ENCODE measurements at places on chromosomes 3 and 15. TPM values are rescaled to one million over a fixed set of nuclear protein-coding genes. Genes with fewer than 3 reads are reported as not detected.
A peak's percentile ranks its signal among the peaks of the same experiment; 100 is the strongest.

The HRH1 gene
- total RNA-seq, result not detected

The GNL3 gene
- 53.8 TPM for total RNA-seq

The GRM7 gene
- total RNA-seq, result 1.1 TPM

The ITIH1 gene
- total RNA-seq, result not detected

The PRR20G gene
- not detected for total RNA-seq

The GPR171 gene
- total RNA-seq, result not detected

The GHSR gene
- total RNA-seq, result not detected

The SAMMSON gene
- not detected for total RNA-seq

The CEP70 gene
- total RNA-seq, result 18.3 TPM

- peak; percentile 2 for DNase-seq
Observed at GRCh38 chr3:192564611-192565010, 162.7 kb downstream of the FGF12 start.

DNA sequence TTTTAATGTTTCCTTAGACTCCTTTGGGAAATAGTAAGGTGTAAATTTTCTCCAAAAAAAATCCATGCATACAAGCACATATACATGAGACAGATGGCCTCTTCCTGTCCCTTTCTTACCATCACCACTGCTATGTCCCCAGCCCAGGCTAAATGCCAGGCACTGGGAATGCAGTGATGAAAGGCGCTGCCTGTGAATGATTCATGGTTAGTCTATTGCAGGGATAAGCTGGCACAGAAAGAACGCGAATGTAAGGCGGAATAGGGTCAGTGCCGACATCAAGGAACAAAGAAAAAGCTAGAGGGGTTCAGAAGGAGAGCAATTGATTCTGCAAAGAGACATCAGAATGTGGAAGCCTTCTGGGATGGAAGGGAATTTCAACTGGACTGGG lies 36.2 kb upstream of the CFAP161 start:
- no peak for DNase-seq

GRCh38 chr15:40952301-40952900 lies 870 bp upstream of the CHAC1 start:
- no peak for DNase-seq

DNA sequence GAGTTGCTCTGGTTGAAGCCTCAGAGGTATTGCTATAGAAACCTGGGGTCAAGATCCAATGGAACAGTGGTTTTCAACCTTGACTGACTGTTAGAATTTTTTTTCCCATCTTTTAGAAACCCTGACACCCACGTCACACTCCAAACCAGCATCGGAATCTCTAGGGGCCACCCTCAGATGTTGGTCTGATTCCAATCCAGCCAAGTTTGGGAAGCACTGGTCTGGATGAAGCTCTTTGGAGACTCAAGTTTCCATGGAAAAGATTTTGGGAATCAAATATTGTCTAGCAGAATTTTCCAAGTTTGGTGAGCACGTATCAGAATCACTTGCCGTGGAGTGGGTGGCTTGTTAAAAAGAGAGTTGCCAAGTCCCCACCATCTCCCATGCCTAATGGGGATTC lies 103.8 kb downstream of the THSD4 start:
- no peak for DNase-seq

DNA sequence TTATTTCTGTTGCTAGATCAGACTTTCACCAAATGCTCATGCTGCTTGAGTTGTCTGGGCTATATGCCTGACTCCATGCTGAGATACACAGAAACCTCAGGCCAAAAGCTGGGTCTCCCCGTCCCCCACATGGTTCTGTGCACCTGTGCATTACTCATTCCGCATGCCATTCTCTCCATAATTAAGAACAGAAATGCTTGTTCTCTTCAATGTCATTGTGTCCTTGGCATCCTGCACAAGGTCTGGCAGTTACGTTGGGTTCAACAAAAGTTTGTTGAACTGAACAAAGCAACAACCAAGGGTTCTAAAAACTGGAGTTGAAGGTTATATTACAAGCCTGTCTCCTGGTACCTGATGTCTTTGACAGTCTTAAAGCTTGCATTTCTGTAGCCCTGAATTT lies 177.5 kb downstream of the FNDC3B start:
- DNase-seq, result no peak

DNA sequence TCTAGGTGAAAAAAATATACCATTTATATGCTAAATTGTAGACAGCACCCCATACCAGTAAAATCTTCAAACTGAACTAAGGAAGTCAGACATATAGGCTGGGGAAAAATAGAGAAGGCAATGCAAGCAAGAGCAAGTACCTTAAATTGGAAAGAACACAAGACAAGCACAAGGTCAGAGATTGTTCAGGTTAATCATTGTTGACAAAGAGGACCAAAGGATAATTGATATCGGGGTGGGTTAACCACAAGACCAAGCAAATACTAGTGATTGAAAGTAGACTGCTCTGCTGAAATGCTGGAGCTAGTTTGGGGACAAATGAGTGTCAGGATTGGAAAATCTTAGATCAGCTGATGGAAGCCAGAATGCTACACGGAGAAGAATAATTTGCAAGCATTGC lies 499.8 kb downstream of the ROBO2 start:
- DNase-seq, result no peak

GRCh38 chr15:91694831-91695210 lies 158.7 kb upstream of the SLCO3A1 start:
- no peak for DNase-seq

DNA sequence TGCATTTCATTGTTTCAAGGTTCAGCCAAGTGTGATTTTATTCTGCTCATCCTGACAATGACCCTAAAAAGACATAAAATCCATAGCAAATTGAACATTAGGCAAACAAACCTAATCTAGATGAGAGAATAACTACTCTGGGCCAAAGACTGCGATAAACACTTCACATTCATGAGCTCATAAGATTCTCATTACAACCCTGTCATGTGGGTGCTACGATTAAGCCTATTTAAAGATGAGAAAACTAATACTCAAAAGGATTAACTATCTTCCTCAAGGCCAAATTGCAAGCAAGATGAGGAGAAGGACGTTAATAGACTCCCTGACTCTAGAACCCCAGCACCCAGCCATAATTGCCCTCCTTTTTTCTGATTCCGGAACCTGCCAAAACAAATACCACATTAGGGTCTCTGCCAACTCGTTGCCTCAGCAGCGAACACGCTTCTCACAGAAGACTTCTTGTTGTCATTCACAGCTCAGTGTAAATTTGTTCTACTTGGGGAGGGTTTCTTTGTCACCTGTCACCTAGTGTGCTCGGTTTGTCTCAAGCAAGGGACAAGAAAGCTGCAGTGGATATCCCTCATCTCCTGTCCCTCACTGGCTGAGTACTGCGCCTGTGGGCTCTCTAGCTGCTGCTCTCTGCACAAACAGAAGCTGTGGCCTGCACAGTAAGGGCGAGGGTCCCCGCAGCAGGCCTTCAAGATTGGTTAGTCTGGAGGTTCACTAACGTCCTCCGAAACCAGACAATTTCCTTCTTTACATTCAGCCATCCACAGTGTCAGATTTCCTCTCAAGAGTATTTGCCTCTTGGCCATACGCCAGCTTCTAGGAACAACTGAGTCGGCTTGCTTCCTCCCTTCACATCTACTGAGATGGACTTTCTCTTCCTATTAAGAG lies 200.0 kb upstream of the UBE2E2 start:
- peak; percentile 73 for DNase-seq

DNA sequence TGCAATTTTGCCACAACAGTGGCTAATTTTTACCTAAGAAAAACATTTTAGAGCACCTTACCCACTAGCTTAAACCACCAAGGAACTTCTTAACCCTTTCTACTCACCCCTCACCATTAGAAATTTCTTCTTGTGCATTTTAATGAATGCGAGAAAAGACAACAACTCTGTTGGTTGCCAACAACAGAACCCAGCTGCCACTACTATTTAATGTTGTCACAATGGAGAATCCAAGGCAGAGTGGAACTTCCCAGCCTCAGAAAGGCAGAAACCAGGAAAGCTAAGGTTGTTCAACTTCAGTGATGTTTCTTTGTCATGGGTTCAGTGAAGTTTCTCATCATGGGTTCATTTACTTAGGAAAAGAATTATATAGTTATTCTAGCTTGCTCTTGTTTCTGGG lies 325.2 kb upstream of the ARL6 start:
- no peak for DNase-seq

DNA sequence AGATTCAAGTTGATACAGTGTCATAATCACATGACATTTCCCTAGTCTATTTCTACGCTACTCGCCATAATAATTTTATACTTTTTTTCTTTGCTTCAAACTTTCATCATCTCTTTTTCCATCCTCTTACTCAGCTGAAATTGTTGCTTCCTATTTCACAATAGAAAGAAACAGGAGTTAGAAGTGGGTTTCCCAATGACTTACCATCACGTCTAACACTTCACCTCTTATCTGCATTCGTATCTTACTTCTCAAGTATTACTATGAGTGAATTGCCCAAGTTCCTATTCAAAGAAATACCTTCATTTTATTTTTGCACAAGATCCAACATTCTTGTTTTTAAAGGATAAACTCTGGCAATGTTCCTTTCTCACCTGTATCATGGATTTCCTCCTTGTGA lies 1539.9 kb downstream of the SI start:
- no peak for DNase-seq

GRCh38 chr3:7428206-7428718 lies 567.3 kb downstream of the GRM7 start:
- no peak for DNase-seq

GRCh38 chr3:111972891-111973290 lies 5.9 kb upstream of the ABHD10 start:
- DNase-seq, result no peak

DNA sequence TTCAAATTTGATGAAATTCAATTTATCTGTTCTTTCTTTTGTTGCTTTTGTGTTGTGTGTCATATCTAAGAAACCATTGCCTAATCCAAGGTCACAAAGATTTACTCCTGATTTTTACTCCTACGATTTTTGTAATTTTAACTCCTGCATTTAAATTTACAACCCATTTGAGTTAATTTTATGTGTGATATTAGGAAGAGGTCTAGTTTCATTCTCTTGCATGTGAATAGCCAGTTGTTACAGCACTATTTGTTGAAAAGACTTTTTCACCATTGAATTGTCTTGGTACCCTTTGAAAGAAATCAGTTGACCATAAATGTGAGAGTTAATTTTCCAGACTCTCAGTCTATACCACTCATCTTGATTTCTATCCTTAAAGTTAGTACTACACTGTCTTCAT lies 23.9 kb downstream of the CRTAP start:
- no peak for DNase-seq

DNA sequence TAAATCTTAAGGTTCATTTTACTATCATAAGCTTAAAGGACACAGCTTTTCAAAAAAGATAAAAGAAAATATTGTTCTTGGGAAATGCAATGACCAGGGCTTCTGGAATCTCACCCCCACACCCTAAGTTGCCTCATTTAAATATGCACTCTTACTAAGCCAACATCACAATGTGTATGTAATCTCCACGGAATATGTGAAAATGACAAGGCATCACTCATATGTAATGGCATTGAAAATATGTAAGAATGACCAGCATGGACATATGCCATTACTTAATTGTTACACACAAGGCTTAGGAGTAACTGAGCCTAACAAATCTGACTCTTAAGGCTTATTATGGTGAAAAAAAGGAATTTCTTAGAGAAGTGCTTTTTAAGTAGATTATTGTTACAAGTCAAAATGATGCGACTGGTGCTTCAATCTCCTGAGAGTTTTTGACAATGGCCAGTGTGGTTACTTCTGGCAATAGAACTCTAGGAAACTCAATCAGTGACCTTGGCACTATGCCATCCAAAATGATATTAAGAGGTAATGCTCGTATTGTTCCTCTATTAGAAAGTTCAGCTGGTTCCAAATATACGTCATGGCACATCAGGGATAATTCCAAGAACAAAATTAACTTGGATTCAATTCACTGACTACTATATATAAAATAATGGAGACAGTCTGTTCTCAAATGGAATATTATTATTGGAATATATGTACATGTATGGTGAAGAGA lies 290.0 kb upstream of the PLSCR5 start:
- peak; percentile 6 for DNase-seq

DNA sequence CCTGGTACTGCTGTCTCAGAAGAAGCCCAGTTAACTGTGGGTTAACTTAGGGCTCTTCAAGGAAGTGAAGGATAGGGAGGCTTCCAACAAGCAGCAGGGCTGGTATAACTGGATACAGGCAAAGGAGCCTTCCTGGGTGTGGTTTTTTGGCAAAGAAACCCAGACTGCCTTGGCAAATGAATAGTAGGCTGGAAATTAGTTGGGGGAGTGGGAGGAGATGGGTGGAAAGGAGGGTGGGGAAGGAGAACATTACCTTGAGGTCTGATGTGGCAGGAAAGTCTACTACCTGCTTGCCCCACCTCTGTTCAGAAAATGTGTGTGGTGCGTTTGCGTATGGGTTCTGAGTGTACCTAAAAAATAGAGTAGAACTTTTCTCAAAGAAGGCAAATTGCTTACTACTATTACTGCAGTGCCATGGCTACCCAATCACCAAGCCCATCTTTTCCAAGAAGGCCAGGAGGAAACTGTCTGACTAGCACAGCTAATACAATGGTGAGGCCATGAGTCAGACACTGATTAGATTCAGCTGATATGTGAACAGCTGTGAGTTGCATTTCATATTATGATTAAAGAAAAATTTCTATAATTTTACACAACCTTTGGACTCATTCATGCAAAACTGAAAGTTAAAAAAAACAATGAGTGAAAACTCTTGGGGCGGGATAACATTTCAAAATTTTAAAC lies 55.2 kb downstream of the SPTSSB start:
- peak; percentile 21 for DNase-seq

- no peak for DNase-seq
Observed at GRCh38 chr3:149812165-149812605, 830 bp upstream of the RNF13 start.

GRCh38 chr3:31249545-31249944 lies 283.2 kb upstream of the STT3B start:
- no peak for DNase-seq

DNA sequence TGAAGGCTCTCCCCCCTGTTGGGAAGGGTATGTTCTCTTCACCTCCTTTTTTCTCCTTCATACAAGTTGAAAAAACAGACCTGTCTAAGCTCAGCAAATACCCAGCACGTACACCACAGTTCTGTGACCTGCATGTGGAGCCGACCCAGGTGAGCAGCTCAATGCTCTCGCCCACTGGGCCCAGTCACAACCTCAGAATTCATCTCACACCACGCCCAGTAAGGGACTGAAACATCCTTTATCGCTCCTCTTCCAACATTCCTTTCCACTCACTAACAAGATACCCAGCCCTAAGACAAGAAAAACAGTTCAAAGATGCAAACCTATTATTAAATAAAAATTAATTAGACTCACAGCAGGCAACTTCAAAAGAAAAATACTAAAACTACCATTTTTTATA lies 68.9 kb downstream of the FOXP1 start:
- no peak for DNase-seq

GRCh38 chr15:77107531-77108355 lies 36.8 kb upstream of the TSPAN3 start:
- peak; percentile 75 for DNase-seq

DNA sequence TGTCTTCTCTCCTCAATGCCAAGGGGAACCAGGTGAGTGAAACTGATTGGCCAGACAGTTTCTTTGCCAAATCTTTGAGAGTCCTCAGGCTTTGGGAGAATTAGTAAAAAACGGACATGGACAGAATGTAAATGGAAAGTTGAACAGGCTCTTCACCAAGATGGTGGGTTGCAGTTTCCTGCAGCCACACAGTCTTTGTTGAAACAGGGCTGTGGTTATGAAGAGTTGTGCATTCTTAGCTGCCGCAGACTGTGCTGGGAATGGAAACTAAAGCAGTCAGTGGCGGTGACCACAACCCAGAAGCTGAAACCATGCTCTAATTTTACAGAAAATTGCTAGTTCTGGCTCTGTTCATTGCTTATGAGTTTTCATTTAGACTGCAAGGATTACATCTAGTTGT lies 42.1 kb upstream of the TASOR start:
- DNase-seq, result no peak

Data from cardiac muscle cell (in vitro differentiated cells and primary cell).